ENCODE measurements at places on chromosomes 7 and 10.

DNA sequence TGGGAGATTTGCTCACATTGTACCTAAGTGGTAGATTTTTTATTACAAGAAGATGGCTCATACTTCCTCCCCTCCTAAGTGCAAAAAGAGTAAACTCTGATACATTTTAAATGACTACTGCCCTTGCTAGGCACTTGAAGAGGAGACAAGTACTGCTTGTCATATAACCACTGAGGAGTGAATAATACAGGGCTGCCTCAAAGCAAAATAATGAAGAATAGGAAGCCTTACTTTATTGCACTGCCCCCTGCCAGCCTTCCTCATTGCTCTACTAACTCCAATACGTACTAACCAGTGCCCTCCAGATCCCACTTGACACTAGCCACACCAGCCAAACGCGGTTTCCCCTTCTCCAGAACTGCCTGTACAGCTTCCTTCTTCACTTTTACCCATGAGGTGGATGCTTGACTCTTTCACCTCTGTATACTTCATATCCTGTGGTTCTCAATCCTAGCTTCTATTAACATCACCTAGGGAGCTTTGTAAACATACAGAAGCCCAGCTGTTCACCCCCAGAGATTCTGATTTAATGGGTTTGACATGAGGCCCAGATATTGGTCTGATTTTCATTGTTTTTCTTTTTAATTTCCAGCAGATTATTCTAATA lies 11.7 kb upstream of the MTERF1 start:
- DNase-seq: no peak

DNA sequence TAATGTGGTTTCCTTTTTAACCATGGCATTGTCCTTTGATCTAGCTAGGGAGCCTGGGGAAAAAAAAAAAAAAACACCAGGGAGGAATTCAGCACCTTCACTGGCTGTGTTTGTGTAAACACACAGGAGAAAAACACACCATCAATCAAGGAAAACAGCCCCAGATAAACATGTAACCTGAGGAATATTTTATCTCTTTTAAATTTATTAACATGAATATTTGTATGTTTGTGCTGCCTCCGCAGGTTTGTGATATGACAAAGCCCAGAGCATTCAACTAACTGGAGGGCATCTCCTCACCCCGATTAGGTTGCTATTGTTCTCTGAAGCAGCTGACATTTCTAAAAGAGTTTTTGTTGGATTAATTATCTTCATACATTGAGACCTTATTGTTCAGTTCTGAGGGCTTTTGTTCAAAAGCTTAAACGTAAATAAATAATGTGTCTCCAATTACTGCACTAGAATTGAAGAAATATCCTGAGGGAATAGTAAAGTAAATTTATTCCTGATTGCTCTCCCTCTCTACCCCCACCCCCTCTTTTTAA lies 89.4 kb upstream of the SEMA3E start:
- no peak for DNase-seq

DNA sequence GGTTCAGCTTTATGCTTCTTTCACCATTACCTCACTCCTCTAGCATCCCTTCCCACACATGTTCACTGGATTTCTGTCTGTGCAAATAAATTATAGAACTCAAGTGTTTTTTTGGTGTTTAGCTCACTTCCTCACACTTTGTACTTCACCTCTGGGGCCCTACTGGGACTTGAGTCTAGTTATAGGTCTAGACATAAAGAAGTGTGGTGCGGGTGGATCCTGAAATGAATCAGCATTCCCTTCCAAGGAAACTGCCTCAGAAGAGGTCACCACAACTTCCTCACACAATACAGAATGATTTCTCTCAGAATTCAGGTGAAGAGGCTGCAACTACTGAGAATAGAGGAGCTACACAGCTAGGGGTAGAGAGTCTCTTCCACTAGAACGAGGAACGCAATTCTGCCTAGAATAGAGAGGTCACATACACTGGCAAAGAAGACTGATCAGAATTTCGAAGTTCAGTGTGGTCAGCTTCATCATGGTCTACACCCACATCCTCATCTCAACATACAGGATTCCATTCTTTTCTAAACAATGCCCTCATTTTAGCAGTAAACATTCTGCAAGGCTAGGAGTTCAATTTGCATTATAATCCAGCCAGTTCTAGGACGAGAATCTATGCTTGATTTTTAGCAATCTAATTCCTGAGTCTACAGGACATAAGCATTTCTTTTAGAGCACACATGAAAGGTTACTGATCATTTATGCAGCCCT lies 938.7 kb upstream of the PHF14 start:
- DNase-seq: no peak

DNA sequence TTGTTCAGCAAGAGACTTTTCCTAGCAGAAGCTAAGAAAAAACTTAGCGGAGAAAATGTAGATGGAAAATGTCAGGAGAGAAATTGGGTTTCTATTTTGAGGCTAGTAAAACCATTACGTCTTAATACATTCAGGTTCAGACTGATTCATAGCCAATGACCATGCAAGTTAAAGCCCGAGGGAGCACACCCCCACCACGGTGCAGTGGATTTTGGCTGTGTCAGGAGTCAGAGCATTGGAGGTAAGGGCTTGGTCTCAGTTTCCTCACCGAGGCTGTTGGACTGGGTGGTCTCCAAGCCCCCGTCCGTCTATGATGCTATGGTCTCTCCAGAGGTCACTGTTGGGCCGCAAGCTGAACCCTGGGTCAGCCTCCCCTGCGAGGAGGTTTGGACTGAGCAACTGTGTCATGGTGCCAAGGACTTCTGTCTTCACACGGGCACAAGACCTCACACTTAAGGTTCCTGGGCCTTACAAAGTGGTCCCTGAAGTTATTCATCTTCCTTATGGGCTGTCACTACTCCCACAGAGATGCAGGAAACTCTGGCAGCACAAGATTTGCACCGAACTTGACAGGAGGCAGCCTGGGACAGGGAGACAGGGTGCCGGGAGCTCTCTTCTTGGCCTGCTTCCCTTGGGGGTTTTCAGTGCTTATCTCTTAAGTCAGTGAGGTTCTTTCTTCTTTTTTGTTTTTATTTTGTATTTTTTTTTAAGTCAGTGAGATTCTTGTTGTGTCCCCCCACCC lies 186.8 kb downstream of the PHTF2 start:
- DNase-seq: no peak

GRCh38 chr10:62527019-62527827 lies 153.1 kb downstream of the ZNF365 start:
- no peak for DNase-seq

- DNase-seq: no peak
These were observed 119.1 kb upstream of the WDR11 start for GRCh38 chr10:120732067-120732466.

GRCh38 chr7:16350634-16351033 lies 70.7 kb downstream of the CRPPA start:
- DNase-seq: no peak

DNA sequence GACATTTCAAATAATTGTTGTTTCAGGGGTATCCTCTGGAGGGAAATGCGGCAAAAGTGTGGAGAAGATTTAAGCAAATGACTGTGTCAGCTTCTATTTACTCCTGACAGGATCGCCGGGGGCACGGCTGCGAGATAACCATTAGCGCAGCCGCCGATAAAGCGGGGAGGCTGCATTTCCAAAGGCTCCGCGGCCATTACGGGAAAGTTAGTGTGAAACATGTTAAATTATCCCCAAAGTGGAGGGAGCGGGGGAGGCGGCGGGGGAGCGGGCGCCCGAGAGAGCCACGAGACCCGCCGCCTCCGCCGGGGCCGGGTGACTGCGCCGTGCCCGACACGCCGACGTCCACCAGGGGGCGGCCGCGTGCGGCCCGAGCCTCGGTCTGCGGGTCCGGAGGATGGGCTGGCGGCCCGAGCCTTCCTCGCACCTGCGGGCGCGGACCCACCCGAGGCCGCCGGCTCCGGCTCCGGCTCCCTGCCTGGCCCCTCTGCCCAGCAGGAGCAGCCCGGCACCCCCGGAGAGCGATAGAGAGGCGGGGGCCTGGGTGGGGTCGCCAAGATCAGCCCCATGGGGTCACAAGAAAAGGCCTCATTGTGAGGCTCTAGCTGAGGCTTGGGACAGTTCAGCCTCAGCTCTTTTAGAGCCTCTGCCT lies 74.4 kb upstream of the PAX2 start:
- DNase-seq: no peak

GRCh38 chr7:108301387-108301786 lies 154.8 kb downstream of the NRCAM start:
- DNase-seq: no peak

- no peak for DNase-seq
These were observed 122.1 kb upstream of the TPK1 start for GRCh38 chr7:144957998-144958397.

GRCh38 chr10:3476640-3477448 lies 304.3 kb upstream of the PITRM1 start:
- DNase-seq: no peak

DNA sequence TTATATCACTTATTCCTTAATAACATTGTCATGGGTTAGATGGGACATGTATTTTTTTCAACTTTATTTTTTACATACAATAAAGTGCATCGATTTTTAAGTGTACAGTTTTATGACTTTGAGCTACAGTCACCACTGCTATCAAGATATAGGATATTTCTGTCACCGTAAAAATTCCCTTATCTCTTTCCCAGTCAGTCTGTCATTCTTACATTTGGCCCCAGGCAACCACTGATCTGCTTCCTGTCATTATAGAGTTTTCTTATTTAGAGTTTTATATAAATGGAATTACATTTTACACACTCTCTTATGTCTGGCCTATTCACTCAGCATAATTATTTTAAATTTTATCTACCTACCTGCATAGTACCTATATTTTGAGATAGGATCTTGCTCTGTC lies 145.2 kb downstream of the AUTS2 start:
- DNase-seq: no peak

DNA sequence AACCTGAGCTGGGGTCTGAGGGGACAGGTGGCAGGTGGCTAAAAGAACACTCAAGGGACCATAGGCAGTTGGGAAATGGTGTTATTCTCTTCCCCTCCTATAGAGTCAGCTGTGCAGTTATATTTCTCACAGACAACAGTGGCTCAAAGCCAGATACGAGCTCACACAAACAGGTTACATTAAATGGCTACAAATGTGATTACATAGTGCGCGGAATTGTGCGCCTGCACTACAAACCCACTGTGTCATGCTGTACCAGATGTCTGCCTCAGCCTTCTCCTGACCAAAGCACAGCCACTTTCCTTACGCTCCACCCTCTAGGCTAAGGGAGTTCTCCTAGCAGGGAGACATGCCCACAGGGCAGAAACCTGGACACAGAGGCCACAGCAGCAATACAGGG lies 387.2 kb downstream of the CNTNAP2 start:
- no peak for DNase-seq

DNA sequence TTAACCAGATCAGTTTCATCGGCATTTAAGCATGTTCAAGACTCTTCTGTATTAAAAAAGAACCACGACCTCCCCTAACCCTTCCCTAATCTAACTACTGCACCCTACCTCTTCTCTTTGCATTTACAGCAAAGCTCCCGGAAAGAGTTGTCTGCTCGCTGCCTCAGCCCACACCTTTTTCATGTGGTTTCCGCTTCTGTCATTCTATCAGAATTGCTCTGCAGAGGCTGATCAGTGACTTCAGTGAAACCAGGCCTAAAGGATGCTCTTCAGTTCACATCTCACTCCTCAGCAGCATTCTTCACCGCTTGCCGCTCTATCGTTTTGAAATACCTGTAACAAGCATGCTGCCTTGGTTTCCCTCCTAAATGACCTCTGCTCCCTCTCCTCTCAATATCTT lies 160.9 kb downstream of the SDK1 start:
- DNase-seq: no peak

GRCh38 chr7:41698114-41698513 lies 4.8 kb downstream of the INHBA start:
- no peak for DNase-seq

DNA sequence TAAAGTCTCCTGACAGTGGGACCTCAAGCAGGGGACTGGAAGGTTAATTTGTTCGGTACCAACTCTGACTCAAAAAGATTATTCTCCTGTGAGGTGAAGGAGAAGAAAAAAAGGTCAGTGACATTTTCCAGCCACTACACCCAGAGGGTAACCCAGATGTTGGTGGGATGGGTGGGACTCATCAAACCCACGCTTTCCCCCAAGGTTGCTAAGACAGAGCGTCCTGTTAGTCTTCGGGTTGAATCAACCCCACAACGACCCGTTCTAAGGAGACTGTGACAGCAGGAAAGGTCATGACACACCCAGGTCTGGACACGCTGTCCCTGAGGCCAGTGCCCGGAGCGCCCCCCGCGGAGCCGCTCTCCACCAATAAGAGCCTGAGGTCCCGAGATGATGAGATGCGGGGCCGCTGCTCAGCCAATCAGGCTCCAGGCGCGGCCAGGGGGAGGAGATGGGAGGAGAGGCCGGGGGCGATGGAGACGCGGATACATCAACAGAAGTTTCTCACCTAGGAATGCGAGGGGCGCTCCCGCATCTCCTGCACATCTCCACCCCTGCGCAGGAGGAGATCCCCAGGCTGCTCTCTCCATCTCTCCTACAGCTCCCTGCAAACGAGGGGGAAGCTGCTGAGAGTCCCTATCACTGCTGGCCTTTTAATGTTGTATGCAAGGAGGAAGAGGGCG lies at the start of gene WNT16:
Gene WNT16 (plus strand): TSS at position 493 of the 683 bp plus-strand sequence. CDS start 293 bp downstream, outside the sequence.
- DNase-seq: no peak

DNA sequence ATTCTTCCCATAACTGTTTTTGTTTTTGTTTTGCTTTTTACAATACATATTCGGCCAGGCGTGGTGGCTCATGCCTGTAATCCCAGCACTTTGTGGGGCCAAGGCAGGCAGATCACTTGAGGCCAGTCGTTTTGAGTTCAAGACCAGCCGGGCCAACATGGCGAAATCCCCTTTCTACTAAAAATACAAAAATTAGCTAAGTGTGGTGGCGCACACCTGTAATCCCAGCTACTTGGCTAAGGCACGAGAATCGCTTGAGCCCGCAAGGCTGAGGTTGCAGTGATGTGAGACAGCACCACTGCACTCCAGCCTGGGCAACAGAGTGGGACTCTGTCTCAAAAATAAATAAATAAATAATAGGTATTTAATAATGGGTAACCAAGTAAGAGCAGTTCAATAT lies 2.3 kb downstream of the TM9SF3 start:
- DNase-seq: no peak

GRCh38 chr7:83677180-83677866 lies 28.4 kb upstream of the SEMA3E start:
- DNase-seq: no peak

GRCh38 chr7:73303546-73303945 lies 5.1 kb downstream of the NSUN5 start:
- no peak for DNase-seq

GRCh38 chr10:7362471-7362870 lies 48.4 kb downstream of the SFMBT2 start:
- DNase-seq: no peak

GRCh38 chr7:29612596-29612995 lies 49.0 kb downstream of the PRR15 start:
- DNase-seq: no peak

GRCh38 chr10:49055221-49055849 lies 60.0 kb downstream of the VSTM4 start:
- DNase-seq: no peak

DNA sequence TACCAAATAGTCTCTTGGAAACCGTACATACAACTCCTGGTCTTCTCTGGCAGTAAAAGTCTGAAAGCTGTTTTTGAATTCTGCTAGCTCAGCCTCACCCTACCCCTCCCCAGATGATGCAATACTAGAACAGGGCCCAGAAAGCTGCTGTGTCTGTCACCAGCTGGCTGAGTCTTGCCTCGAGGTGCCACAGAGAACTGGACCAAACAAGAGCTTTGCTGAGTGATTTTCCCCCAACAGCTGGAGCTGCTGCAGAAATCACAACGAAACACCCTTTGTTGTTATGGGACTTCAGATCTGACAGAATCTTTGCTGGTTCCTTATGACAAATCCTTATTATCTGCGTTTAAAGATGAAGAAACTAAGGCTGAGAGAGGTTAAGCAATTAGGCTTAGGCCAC lies 134.1 kb downstream of the SPAG6 start:
- DNase-seq: no peak

Measured in NCI-H2029 (cell line).